ENCODE measurements at places on chromosomes 6 and 20.
A peak's percentile ranks its signal among the peaks of the same experiment; 100 is the strongest.

DNA sequence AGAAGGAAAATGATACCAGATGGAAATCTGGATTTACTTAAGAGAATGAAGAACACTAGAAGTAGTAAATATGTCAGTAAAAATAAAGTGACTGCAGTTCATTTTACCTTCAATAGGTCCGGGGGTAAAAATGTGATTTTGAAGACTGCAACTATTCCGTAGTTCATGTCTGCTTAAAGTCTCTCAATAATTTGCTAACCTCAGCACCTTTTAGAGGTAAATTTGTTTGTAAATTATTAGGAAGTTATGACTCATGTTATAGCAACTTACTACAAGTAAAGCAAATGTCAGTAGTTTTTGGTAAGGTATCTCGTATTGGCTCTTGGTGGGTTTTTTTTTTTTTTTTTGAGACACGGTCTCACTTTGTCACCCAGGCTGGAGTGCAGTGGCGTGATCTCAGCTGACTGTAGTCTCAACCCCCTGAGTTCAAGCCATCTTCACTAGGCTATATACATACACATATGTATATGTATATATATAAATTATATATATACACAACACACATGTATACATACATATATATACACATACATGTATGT, 32.1 kb downstream of the BICRAL start:
- H3K4me1 ChIP-seq = no peaks in the 10 kb centered on the region
- H3K36me3 ChIP-seq = no peaks in the 10 kb centered on the region
- H3K4me3 ChIP-seq = no peak overlapping the region
- no peak for DNase-seq

DNA sequence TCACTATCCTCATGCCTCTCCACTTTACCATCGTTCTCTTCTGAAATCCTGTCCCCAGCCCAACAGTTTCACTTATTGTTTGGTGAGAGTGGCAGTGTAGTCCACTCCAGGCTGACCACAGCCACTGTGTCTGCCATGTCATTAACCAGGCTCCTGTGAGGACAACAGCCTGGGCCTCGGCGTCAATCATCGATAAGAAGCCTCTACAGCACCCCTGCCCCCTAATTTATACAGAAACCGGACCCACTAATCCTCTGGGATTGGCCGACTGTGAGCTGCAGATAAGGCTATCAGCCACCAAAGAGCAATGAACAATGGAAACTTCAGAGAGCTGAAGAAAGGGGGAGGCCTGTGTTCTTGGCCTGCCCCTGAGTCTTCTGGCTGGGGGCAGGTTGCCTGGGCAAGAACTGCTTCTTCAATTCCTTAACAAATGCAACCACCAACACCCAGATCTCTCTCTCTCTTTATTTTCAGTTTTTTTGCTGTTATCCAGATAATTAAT, 3.4 kb downstream of the EGFL8 start:
- no peak for DNase-seq
- H3K4me3 ChIP-seq = no peak overlapping the region
- H3K27ac ChIP-seq = no peak overlapping the region

DNA sequence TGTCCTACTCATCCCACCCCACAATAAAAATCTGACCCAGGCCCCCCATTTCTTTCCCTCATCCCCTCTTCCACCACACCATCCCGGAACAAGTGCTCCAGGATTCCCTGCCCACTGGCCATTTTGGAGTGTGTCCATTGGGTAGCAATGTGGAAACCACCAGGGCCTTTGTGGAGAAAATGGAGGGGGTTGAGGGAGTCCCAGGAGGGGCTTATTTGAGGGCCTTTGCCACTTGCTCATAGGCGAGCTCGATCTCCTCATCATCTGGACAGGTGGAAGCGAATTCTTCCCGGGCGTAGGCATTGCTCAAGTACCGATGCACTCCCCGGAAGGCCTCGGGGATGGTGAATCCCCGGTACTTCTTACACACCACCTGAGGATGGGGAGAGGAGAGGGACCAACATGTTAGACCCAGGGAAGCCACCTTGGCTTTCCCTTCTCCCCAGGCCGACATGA, 1.6 kb upstream of the DDAH2 start:
- no peak overlapping the region for H3K4me3 ChIP-seq
- DNase-seq = no peak
- H3K36me3 ChIP-seq = peaks cover 18% of the 10 kb centered on the region
- no peaks in the 10 kb centered on the region for H3K27me3 ChIP-seq
- peaks cover 39% of the 10 kb centered on the region for H3K4me1 ChIP-seq

DNA sequence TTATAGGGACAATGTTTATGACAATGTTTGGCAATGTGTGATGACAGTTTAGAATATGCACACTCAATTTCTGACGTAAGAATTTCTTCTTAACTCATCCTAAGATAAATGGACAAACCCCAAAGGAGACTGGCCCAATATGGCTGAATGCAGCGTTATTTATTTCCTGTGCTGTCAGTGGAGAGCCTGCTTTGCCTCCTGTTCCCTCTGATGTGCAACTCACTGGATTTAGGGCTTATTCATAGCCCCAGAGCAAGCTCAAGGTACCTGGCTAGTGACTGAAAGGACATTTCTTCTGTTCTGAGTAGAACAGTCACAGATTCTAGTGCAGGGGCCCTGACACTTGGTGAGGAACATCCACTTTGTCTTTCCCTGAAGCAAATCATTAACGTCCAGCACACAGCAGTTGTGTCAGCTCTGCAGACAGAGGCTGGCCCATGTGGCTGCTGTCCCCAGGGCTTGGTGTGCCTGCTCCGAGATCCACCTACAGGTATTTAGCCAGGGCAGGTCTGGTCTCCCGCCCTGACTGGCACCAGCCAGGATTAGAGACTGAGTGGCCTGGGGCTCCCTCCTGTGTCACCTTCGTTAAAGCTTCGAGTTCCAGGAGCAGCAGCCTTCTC, 64.8 kb downstream of the FARS2 start:
- H3K36me3 ChIP-seq = no peaks in the 10 kb centered on the region
- no peaks in the 10 kb centered on the region for H3K27me3 ChIP-seq
- H3K27ac ChIP-seq = no peak overlapping the region
- no peak for DNase-seq
- H3K4me3 ChIP-seq = no peak overlapping the region

DNA sequence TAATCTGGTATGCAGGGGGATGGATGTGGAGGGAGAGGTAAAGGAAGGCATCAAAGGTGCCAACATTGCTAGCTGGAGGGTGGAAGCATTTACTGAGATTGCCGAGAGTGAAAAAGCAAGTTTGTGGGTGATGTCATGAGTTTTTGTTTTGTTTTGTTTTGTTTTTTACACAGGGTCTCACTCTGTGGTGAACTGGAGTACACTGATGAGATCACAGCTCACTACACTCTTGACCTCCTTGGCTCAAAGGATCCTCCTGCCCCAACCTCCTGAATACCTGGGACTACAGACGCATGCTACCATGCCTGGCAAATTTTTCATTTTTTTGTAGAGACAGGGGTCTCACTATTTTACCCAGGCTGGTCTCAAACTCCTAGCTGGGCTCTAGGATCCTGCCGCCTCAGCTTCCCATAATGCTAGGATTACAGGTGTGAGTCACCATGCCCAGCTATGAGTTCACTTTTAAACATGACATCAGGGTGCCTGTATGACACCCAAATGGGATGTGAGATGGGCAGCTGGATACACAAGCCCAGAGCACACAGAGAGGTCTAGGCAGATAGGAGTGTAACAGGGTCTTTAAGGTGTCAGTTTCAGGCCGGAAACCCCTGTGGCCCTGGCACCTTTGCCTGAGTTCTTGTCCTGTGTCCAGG, 35.1 kb upstream of the HMGA1 start:
- no peaks in the 10 kb centered on the region for H3K27me3 ChIP-seq
- H3K36me3 ChIP-seq = no peaks in the 10 kb centered on the region
- H3K4me1 ChIP-seq = peaks cover 2% of the 10 kb centered on the region
- DNase-seq = no peak
- H3K4me3 ChIP-seq = no peak overlapping the region

DNA sequence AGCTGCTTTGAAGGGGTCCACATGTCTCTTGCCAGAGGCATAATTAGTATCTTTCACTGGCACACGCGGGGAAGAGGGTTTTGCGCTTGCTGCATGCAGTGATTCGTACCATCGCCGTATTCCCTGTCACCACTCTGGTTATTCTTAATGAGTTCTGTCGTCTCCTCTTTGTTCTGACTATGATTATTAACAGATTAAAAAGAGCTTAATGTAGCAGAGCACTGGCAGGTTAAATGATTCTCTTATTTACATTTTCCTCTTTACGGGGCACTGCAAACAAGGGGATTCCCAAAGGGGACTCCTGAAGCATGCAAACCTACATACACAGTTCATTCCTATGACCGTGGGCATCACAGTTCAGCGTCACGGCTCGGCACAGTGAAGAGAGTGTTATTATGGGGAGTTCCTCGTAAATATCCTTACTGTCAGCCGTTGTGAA, 204.8 kb downstream of the DTNBP1 start:
- no peak overlapping the region for H3K4me3 ChIP-seq
- no peaks in the 10 kb centered on the region for H3K27me3 ChIP-seq
- H3K4me1 ChIP-seq = no peaks in the 10 kb centered on the region
- no peaks in the 10 kb centered on the region for H3K36me3 ChIP-seq

DNA sequence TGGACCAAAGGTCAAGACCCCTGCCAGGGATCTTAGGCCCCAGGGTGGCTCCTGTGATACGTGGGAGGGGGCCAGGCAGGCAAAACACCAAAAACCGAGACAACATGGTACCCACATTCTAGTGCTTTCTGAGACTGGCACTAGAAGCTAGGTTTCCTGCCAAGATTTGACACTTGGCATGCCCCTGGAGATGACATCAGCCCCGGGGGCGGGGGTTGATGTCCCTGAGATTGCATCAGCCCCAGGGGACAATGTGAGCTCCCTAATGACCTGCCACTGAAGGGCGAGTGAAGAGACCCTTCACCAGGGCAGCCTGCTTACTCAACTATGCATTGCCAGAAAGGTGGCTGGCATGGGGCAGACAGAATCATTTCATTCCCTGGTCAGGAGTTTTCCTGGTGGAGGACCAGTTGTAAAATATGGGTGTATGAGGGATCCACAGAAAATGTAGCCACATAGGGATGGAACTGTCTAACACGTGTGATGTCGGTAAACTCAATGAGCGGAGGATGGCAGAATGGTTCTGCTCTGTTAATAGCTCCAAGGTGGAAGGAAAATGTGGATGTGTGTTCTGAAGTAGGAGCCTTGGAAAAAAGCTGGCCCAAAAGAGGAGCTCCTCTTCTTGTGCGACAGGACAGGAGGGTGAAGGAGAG, 219.7 kb downstream of the UNC5CL start:
- peaks cover 5% of the 10 kb centered on the region for H3K4me1 ChIP-seq
- DNase-seq = no peak
- no peak overlapping the region for H3K27ac ChIP-seq
- H3K36me3 ChIP-seq = no peaks in the 10 kb centered on the region
- H3K4me3 ChIP-seq = no peak overlapping the region
- H3K27me3 ChIP-seq = no peaks in the 10 kb centered on the region

DNA sequence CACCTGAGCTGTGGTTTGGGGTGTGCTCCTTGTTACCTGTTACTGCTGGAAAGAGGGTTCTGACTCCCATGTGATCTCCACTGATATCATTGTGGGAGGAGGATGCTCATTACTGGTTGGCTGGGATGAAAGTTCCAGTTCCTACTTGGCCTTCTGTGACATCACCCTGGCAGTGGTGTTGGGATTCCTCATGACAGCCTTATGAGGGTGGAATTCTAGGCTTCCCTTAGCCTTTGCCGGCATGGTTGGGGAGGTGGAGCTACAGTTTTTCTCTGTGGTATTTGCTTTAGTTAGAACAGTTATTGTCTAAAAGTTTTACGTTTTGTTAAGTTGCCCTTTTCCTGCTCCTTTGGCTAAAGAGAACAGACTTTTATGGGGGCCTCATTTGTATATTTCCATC, 112.1 kb downstream of the AFG1L start:
- H3K27ac ChIP-seq = no peak overlapping the region
- no peak overlapping the region for H3K4me3 ChIP-seq
- H3K36me3 ChIP-seq = no peaks in the 10 kb centered on the region
- DNase-seq = no peak
- no peaks in the 10 kb centered on the region for H3K27me3 ChIP-seq
- H3K4me1 ChIP-seq = peaks cover 16% of the 10 kb centered on the region

DNA sequence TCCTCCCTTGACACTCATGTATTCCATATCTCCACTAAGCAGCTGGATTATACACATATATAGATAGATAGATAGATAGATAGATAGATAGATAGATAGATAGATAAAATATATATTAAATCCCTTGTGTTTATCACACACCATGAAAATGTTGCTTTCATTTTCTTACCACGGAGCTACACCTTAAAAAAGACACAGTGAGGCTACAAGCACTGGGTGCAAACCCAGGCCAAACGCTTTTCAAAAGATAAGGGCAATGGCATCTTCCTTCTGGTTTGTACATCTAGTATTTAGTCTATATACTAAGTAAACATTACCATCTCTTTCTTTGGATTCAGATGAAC, 377.1 kb downstream of the ESR1 start:
- H3K27ac ChIP-seq = no peak overlapping the region
- H3K4me1 ChIP-seq = no peaks in the 10 kb centered on the region
- H3K36me3 ChIP-seq = peaks cover 10% of the 10 kb centered on the region
- no peak overlapping the region for H3K4me3 ChIP-seq
- H3K27me3 ChIP-seq = no peaks in the 10 kb centered on the region

GRCh38 chr6:46648869-46649492, 3.6 kb downstream of the CYP39A1 start:
- peak overlapping the region; percentile 43 for H3K27ac ChIP-seq
- no peak for DNase-seq
- H3K27me3 ChIP-seq = no peaks in the 10 kb centered on the region
- no peak overlapping the region for H3K4me3 ChIP-seq

- DNase-seq = no peak
- H3K36me3 ChIP-seq = peaks cover 8% of the 10 kb centered on the region
- no peaks in the 10 kb centered on the region for H3K27me3 ChIP-seq
- H3K4me3 ChIP-seq = no peak overlapping the region
- no peak overlapping the region for H3K27ac ChIP-seq
- H3K4me1 ChIP-seq = no peaks in the 10 kb centered on the region
Measured at GRCh38 chr6:166423051-166423745, 40.5 kb upstream of the MPC1 start.

GRCh38 chr6:45922728-45923351, 92.8 kb downstream of the CLIC5 start:
- H3K27me3 ChIP-seq = peaks cover 5% of the 10 kb centered on the region
- peak; percentile 41 for DNase-seq
- no peak overlapping the region for H3K4me3 ChIP-seq
- H3K27ac ChIP-seq = no peak overlapping the region

GRCh38 chr20:47725248-47725973, 59.9 kb downstream of the SULF2 start:
- H3K36me3 ChIP-seq = no peaks in the 10 kb centered on the region
- DNase-seq = peak; percentile 71
- peaks cover 16% of the 10 kb centered on the region for H3K4me1 ChIP-seq
- no peak overlapping the region for H3K27ac ChIP-seq
- H3K27me3 ChIP-seq = no peaks in the 10 kb centered on the region
- no peak overlapping the region for H3K4me3 ChIP-seq

DNA sequence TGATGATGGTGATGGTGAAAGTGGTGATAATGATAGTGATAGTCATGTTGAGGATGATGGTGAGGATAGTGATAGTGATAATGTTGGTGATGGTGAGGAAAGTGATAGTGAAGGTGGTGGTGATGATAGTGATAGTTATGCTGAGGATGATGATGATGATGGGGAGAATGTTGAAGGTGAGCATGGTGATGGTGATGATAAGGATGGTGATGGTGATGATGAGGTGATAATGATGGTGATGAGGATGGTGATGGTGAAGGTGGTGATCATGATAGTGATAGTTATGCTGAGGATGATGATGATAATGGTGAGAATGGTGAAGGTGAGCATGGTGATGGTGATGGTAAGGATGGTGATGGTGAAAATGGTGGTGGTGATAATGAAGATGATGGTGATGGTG, 64.9 kb upstream of the ZNF337 start:
- H3K4me3 ChIP-seq = no peak overlapping the region
- H3K27me3 ChIP-seq = no peaks in the 10 kb centered on the region
- no peaks in the 10 kb centered on the region for H3K4me1 ChIP-seq

- no peaks in the 10 kb centered on the region for H3K4me1 ChIP-seq
- H3K27me3 ChIP-seq = no peaks in the 10 kb centered on the region
- no peak overlapping the region for H3K4me3 ChIP-seq
- H3K36me3 ChIP-seq = no peaks in the 10 kb centered on the region
Measured at GRCh38 chr6:151609146-151609902, 115.5 kb downstream of the CCDC170 start.
